ENCODE measurements at places on chromosomes 12 and 14.

DNA sequence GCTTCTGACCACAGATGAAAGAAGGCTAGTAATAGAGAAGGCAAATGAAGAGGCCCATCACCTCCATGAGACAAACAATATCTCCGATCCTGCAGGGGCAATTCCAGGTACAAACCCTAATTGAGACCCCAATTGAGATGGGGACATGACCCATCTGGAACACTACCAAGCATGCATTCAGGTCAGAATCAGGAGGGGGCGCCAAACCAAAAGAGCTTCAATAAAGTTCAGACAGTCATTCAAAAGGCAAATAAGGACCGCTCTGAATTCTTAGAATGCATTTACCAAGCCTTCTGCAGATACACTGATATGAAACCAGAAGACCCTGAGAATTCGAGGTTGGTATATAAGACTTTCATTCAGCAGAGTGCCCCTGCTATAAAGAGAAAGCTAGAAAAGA is 10.2 kb upstream of the EDDM3B start:
- no peak for DNase-seq

DNA sequence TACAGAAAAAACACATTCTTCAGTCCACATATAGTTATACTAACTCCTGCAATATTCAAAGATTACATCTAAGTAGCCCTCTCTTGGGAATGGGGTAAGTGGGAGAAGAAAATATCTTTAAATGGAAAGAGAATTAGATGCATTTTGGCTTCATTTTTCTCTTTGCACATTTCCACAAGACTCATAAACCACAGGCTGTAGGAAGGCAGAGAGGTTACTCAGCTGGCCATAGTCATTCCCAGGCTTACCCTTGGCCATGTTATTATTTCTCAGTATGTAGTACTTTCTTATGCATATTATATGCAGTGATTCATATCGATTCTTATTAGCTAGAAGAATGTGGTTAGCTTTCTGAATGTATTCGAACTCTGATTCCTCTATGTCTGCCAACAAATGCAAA is 92.2 kb downstream of the PTPRR start:
- no peak for DNase-seq

GRCh38 chr14:66248256-66248655 is 237.9 kb upstream of the CCDC196 start:
- DNase-seq, result no peak

GRCh38 chr14:93946541-93947090 is 19.5 kb downstream of the FAM181A start:
- no peak for DNase-seq

DNA sequence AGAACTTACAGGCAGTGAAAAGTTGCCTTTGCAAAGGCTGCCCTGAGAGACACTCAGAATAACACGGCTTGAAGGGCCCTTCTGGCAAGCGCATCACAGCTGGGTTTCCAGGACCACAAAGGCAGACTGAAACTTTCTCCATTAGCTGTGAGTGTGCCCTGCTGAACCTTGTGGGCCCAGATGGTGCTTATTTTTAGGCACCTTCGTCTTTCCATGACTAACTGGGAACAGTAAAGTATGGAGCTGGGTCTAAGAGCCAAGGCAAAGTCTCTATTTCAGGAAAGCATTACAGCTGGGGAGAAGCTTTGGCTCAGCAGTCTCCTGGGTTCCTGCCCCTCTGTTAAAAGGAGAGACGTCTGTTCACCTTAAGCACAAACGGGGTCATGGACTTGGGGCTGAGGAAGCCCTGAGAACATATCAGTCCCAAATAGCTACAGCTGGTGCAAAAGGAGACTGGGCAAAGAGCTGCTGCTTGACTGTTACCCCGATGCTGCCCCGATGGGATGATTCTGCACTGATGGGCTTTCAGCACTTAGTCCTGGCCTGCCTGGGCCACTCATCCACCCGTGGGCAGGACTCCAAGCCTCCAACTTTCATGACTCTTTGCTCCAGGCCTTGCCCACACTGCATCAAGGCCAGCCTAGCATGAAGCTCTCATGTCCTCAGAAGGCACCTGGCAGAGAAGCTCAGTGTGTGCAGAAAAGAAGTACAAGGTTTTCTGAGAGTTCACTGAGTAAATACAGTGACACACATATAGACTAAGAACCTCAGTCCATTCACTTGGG is 248.3 kb downstream of the PHLDA1 start:
- no peak for DNase-seq

- DNase-seq, result peak; percentile 21
Measured at GRCh38 chr12:104458694-104459367, 2.1 kb downstream of the CHST11 start.

- DNase-seq, result no peak
Measured at GRCh38 chr12:109232731-109233130, 76.4 kb downstream of the FOXN4 start.

DNA sequence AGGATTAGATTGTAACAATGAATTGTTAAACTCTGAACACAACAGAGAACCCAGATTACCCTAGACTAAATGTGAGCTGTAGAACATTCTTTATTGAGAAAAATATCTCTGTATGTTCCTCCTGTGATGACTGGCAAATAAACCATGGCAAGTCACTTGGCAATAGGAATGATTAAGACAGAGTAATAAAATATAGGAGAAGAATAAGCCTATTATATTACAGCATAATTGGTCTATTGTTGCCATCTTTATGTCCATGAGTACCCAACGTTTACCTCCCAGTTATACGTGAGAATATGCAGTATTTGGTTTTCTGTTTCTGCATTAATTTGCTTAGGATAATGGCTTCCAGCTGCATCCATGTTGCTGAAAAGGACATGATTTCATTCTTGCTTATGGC is 211.2 kb upstream of the AVPR1A start:
- DNase-seq, result no peak

GRCh38 chr14:103613517-103613916 is 15.5 kb upstream of the KLC1 start:
- no peak for DNase-seq

- no peak for DNase-seq
Measured at GRCh38 chr14:106058342-106058741, 532.0 kb downstream of the TMEM121 start.

GRCh38 chr12:110137786-110138185 is 13.6 kb downstream of the IFT81 start:
- no peak for DNase-seq

DNA sequence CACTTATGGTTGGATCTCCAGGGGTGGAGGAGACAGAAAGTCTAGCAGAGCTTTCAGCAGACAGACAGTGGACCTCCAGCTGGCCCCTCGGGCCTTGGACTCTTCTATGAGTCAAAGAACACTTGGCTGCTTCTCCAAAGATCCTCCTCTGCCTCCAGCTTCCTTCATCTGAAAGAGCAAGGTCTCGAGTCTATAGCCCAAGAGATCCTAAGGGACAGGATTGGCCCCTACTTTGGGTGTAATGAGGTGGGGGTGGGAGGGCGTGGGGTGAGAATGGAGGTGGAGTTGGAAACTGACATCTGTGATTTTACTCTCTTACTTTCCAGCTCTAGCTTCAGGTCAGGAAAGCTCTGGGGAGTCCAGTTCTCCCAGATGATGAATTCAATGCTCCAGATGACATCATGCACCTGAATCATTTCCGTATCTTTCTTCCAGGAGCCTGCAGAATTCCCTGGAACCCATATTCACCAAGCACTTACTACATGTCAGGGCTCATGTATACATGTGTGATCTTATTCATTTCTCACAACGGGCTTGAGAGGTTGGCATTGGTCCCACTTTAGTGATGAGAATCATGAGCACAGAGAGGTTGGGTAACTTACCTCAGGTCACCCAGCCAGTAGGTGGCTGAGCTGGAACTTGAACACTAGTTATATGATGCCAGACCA is 10.2 kb upstream of the PGF start:
- DNase-seq, result no peak

- DNase-seq, result peak; percentile 2
Measured at GRCh38 chr12:34395056-34396005, 373.0 kb downstream of the ALG10 start.

DNA sequence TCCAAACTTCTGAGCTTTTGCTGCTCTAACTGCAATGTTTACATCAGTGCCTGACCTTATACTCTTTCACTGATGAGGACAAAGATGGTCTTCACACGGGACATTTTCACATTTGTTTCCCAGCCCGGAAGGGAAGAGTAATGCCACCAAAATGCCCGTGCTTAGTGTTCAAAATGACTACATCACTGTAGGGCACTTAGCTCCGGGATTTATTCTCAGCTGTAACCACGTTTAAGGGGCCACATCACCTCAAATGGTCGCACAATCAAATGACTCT is 2.9 kb downstream of the GSG1 start:
- DNase-seq, result no peak

DNA sequence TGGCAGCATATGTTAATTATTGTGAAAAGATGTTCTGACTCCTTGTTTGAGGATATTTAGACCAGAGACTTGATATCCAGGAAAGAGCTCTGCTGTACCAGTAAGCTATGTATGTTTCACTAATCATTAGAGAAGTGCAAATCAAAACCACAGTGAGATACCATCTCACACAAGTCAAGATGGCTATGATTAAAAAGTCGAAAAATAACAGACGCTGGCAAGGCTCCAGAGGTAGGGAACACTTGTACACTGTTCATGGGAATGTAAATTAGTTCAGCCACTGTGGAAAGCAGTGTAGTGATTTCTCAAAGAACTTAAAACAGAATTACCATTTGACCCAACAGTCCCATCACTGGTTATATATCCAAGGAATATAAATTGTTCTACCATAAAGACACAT is 171.6 kb downstream of the DPY19L2 start:
- no peak for DNase-seq

GRCh38 chr14:105197211-105197641 is 16.1 kb upstream of the NUDT14 start:
- DNase-seq, result no peak

- DNase-seq, result peak; percentile 2
Measured at GRCh38 chr14:96852823-96853422, 55.7 kb downstream of the VRK1 start.

GRCh38 chr12:70660620-70661219 is 23.5 kb upstream of the PTPRB start:
- DNase-seq, result peak; percentile 66

GRCh38 chr12:110704231-110704630 is 15.3 kb upstream of the HVCN1 start:
- no peak for DNase-seq

GRCh38 chr12:130334937-130335336 is 2.8 kb upstream of the PIWIL1 start:
- DNase-seq, result peak; percentile 49

- peak; percentile 92 for DNase-seq
Measured at GRCh38 chr14:49853572-49854375, 1.2 kb upstream of the NEMF start.

DNA sequence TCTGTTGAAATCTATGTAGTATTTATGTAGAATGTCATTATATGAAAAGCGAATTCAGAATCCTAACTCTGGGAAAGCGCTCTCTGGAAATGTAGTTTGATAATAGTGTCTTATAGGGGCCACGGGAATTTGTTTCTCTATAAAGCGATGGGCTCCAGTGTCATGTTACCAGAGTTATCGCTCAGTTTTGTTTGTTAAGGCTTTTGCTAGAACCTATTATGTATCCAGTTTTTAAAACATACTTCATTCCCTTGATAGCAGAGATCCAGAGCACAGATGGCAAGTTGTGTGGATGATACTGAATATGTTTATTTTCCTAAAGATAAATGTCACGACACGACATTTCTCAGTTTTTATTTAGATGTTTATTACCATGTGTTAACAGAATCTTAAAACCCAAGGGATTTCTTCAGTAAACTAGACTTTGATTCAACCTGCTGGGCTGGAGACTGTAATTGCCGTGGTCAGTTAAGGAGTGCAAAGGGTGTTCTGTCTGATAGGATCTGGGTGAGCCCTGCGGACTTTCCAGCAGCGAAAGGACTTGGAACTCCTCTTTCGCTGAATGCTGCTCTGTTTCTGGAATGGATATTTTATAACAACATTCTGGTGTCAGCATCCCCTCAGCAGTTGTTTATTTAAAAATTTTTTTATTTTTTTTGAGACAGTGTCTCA is 1.7 kb upstream of the DNAH10 start:
- no peak for DNase-seq

- no peak for DNase-seq
Measured at GRCh38 chr14:105286759-105287144, 14.0 kb downstream of the BRF1 start.

- DNase-seq, result peak; percentile 39
Measured at GRCh38 chr12:62817556-62818271, 117.2 kb downstream of the PPM1H start.

DNA sequence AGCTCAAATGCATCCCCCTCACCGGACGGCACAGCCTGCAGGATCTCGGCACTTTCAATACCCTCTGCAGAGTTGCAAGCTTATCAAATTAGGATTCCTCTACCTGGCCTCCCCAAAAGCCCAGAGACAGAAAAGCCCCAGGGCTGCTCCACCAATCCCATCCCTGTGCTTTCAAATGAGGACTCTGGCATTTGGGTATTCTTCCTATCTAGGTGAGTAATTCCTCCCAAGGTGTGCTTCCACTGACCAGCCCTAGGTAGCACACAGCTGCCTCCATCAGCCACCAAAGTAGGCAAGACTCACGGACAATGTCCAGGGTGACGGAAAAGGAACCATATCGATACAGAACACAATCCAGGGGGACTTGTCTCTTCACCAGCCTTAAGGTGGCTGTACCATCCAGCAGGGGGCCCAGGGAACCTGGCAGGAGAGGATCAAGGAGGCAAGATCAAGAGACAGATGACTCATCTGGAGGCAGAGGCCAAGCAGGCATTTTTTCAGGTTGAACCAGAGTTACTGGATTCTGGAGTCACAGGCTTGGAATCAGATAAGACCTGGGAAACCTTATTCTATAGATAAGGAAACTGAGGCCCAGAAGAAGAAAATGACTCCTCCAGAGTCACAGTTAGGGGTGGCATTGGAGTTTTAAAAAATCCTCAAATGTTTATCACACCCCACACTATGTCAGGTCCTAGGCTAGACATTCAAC is 9.9 kb downstream of the PMEL start:
- peak; percentile 89 for DNase-seq

DNA sequence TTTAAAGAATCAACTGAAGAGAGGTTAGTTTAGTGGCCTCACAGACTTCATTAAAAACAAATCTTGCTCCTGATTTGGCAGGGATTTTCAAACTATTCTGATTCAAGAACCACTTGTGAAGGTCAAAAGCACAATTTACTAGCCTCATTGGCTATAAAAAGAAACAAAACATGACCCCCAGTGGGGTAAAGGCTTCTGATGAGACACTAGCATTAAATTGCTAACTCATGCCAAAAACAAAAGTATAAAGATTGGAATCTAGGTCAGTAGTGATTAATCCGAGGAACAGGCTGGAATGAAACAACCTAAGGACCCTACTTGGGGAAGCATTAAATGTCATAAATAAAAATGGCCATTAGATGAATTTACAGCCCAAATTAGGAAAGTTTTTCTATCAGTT is 312.3 kb downstream of the PAWR start:
- DNase-seq, result no peak

GRCh38 chr14:94066089-94066676 is 14.8 kb downstream of the DDX24 start:
- DNase-seq, result no peak

- DNase-seq, result no peak
Measured at GRCh38 chr12:31523306-31523705, 67.6 kb downstream of the DENND5B start.

DNA sequence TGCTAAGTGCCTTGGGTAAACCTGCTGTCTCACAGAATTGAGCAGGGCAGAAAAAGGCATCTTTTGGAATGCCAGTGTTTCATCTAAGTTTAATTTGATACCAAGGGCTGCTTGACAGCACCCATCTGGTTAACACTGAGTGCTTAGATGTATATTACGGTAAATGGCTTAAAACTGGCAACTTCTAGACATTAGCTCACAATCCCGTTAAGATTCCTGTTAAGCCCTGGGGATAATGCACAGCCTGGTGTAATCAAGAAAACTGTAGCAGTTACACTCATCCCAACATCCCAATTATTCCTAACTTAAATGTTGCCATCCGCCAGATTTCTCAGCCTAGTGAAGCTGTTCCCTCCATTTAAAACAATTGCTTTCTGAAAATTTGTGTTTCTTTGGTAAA is 29.9 kb downstream of the PPFIBP1 start:
- DNase-seq, result no peak
